ENCODE measurements at places on chromosomes 3 and 15.

DNA sequence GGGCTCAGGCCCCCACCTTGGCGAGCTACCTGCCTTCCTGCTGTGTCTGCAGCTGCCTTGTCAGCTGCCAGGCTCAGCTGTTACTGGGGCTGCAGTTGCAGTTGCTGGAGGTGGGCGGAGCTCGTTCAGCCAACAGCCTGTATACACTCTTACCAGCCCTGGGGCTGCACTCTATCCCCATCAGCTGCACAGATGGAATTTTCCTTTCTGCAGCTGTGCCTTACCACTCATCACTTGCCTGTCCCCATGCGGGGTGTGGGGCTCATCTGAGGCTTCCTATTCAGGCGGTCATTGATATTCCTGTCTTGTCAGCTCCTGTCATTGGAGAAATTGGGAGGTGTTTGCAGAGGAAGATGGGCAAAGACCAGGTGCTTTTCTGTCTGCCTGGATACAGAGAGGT lies 9.1 kb upstream of the SYN2 start:
- no peak for DNase-seq

DNA sequence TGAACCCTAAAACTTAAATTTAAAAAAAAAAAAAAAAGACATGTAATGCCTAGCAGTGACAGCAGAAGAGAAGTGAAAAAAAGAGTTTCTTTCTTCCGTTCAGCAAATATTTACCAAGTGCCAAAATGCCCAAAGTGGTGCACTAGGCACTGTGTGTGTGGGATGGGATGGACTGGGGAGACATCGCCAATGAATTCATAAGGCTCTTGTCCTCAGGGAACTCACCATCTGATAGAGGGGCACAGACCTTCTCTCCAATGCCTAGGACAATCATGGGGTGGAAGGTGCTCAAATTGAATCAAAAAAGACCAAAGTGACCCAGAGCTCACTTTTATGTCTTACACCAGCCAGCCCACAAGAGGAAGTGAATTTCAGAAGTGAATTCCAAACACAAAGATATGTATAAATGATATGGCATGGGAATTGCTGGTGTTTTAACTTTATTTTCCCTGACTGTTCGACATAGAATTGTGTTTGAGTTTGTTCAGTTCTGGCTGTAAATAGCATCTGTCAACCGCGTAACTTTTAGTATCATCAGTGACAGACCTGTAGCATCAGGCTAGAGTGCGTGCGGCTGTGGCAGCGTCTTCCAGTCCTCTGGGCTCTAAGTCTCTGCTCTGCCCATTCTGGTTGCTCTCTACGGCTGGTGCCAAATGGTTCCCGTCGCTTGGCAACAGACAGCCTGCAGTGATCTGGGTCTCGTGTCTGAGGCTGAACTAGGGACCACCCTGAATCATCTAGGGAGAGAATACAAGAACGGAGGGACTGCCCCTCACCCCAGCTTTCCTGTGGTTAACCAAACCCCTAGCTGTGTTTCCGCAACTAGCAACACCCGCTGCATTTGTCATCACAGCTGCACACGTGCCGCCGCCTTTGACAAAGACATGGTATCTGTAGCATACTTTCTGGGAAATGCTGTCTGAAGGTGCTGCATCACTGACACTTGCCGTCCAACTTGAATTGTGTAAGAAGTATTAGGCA lies 154.0 kb upstream of the THBS1 start:
- peak; percentile 78 for DNase-seq

- no peak for DNase-seq
Observed at GRCh38 chr3:195171093-195171873, 99.7 kb downstream of the XXYLT1 start.

DNA sequence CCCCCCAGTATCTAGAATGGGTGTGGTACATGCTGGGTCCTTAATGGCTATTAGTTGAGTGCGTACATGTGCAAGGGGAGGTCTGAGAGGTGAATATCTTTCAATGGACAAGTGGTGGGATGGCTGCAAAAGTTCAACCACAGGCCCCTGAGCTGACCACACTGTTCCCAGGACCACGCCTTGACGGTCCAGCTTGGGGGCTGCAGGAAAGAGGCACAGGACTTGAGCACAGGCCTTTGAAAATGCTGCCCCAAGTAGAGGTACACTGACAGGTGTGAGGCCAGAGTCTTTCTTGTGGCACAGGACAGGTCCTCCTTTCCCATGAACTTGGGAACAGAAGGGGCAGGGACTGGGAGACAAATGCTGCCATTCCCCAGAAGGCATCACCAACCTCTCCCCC lies 24.0 kb downstream of the AMOTL2 start:
- DNase-seq: no peak

- DNase-seq: no peak
Observed at GRCh38 chr15:35444557-35445204, 101.3 kb downstream of the DPH6 start.

GRCh38 chr15:78859971-78860719 lies 12.5 kb upstream of the MORF4L1 start:
- DNase-seq: peak; percentile 54

DNA sequence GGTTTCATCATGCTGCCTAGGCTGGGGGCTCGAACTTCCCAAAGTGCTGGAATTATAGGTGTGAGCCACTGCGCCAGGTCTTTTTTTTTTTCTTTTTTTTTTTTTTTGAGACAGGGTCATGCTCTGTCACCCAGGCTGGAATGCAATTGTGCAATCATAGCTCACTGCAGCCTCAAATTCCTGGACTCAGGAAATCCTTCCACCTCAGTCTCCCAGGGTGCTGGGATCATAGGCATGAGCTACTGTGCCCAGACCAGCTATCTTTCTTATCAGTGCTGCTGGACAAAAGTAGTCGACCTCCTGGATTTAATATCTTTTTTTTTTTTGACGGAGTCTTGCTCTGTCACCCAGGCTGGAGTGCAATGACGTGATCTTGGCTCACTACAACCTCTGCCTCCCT lies 60.8 kb downstream of the TFDP2 start:
- DNase-seq: no peak

GRCh38 chr3:167066977-167067786 lies 312.9 kb downstream of the ZBBX start:
- no peak for DNase-seq

DNA sequence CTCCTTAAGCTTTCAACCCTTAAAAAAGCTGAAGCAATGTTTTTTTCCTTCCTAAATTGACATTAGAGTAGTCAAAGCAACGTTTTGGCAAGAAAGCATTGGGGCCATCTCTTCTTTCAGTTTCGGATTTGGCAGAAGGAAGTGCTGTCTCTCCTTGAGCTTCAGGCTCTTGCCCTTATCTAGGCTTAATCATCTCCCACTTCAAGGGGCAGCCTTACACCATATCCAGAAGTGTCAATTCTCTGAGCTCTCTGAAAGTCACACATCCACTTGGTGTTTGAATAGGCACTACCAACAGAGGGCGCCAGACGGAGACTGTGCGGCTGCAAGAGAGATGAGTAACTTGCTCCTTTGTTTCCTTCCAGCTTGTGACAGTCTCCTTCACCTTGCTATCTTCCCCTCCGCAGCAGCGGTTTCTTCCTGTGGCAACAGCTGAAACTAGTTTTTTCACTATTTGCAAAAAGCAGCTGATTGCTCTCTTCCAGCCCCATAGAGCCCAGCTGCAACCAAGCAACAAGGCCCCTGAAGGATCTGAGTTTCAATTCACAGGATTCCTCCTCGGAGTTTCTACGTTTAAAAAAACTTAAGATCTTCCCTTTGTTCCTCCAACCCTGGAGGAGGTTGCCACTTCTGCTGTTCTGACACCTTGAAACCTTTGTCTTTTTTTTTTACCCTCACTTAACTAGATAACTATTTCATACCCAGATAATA lies 147.0 kb upstream of the SLCO3A1 start:
- DNase-seq: peak; percentile 77

DNA sequence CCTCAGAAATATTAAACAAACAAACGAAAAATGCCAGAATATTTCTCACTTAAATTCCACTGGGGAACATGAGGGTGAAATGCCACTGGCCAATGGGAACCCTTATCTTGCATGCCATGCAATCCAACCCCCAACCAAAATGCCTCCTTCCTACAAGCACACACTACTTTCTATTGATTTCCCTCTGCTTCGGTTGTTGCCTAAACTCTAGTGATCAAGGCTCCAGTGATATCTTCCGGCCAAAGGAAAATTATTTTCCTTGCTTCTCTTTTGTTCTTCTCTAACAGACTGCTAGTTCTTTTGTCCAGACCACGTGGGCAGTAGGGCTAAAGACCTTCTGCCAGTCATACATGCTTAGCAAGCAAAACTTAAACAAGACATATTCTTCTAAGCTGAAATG lies 115.7 kb downstream of the TMCC1 start:
- no peak for DNase-seq

DNA sequence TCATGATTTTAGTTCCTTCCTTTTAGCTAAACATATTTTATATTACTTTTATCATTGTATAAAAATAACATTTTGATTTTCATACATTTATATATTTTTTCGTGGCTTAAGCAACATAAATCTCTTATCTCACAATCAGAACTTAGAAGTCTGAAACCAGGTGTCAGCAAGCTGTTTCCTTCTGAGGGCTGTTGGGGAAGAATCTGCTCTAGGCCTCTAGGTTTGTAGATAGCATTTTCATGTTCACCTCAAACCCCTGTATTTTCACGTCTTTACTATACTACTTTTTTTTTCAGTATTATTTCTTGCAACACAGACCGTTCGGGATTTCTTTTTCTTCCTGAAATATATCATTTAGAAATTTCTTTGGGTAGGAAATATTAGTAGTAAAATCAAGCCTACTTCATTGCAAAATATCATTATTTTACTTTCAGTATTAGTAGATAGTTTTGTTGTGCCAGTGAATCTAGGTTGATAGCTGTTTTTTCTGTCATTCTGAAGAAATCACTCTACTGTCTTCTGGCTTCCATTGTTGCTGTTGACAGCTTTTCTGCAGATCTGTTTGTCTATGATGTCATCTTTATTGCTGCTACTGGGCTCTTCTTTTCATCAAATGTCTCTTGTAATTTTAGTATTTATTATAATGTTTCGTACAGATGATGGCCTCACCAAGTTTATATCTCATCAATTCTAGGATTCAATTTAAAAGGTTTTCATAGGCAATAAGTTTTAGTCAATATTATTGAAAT lies 756.3 kb downstream of the VGLL3 start:
- no peak for DNase-seq

- no peak for DNase-seq
Observed at GRCh38 chr3:19888428-19889152, 45.4 kb downstream of the EFHB start.

- no peak for DNase-seq
Observed at GRCh38 chr15:59352683-59353082, 20.0 kb downstream of the MYO1E start.

DNA sequence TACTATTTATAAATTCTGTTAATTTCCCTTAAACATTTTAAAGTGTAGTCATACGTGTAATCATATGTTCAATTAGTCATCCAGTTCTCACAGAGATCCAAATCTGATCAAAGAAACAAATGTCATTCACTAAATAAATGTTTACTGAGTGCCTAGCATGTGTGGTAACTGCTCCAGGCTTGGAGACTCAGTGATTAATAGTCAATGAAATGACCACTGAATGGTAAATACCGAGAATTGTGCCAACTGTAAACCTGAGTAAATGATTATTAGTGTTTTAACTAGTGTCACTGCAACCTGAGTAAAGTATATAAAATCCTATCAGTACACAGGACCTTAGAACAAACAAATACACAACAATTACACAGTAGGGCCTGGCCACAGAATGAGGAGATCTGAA lies 52.3 kb downstream of the SH3GL3 start:
- DNase-seq: no peak

- DNase-seq: no peak
Observed at GRCh38 chr3:67329358-67329757, 325.1 kb downstream of the SUCLG2 start.

GRCh38 chr3:14280326-14280725 lies 101.7 kb downstream of the LSM3 start:
- no peak for DNase-seq

GRCh38 chr15:59221511-59222505 lies 15.2 kb downstream of the LDHAL6B start:
- no peak for DNase-seq

DNA sequence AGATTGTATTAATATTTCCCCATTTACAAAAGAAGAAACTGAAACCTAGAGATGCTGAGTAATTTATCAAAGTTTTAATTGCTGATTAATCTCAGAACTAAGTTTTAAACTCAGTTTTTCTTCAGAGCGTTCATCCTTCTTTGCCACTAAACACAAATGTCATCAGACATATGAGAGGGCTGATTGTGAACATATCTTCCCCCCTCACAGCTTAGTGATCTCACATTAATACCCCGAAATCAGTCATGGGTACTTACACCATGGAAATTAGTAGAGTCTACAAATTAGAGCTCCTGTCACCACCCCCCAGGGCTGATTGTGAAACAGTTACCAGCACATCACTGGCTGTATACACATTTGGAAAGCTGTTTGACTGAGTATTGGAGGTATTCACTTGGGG lies 189.3 kb upstream of the SGO1 start:
- no peak for DNase-seq

DNA sequence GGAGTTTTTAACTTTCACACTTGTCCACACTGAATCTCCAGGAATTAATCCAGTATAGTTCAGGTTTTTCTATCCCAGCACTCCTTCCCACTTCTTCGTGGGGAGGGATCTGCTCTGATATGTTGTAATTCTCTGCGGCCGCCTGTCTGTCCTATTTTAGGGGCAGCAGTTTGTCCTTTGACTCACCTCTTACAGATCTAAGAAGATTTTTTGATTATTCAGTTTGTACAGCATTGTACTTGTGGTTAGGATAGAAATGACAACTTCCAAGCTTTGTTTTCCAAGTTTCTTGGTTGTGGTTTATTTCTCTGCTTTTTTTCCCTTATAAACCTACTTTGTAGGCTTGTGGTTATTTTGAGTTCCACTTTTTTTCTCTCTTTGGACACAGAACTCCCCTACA lies 601.7 kb downstream of the SI start:
- no peak for DNase-seq
